ENCODE measurements at places on chromosomes 1 and 21.

DNA sequence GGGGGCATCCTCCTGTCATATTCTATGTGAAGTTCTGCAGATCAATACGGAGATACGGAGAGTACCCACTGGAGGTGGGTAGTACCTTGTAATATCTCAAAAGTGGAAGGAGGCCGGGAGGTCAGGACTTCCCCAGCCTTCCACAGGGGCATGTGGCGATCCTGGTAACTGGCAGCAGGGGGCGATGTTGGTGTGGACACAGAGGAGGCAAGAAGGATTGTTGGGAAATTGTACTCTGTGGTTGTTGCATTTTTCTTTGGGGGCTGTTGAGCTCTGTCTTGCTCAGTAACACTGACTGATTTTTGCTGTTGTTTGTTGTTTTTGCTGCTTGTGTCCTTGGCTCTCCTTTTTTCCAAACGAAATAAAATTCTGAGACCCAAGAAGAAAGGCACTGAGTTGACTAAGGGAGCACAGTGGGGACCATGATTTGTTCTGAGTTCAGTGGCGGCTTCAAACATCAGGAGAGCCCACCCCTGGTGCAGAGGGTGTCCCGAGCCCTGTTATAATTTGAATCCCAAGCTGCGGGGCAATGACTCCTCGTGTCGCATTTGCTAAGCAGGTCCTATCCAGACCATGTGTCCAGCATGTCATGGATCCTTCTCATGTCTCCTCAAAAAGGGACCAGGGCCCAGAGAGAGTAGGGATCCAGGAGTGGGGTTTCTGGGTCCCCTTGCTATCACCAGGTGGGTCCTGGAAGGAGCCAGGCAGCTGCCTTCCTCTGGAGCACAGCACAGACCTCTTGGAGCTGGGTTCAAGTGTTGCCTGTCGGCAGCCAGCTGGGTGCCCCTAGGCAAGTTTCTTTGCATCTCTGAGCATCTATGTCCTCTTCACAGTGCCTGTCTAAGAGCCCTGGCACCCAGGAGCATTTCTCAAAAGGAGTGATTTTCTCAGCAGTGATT is 22.8 kb downstream of the LHX4 start:
- peak; percentile 19 for DNase-seq

GRCh38 chr1:13965770-13966398 is 265.9 kb downstream of the PRDM2 start:
- DNase-seq: no peak

- DNase-seq: no peak
These were observed 10.1 kb downstream of the PTGFRN start for GRCh38 chr1:116919802-116920201.

DNA sequence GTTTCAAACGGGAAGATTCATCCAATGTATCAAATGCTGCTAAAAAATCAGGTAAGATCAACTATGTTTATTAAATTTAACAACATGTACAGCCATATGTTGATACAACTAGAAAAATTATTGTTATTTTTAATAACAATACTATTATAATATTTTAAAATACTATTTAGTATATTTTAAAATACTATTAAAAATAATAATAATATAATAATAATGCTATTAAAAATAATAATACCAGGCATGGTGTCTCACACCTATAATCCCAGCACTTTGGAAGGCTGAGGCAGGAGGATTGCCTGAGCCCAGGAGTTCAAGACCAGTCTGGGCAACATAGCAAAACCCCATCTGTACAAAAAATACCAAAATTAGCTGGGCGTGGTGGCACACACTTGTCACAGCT is 54.6 kb downstream of the CATSPERE start:
- no peak for DNase-seq

- DNase-seq: no peak
These were observed 48.7 kb upstream of the PCP4 start for GRCh38 chr21:39818557-39818956.

GRCh38 chr1:221462345-221462744 is 279.5 kb downstream of the DUSP10 start:
- no peak for DNase-seq

DNA sequence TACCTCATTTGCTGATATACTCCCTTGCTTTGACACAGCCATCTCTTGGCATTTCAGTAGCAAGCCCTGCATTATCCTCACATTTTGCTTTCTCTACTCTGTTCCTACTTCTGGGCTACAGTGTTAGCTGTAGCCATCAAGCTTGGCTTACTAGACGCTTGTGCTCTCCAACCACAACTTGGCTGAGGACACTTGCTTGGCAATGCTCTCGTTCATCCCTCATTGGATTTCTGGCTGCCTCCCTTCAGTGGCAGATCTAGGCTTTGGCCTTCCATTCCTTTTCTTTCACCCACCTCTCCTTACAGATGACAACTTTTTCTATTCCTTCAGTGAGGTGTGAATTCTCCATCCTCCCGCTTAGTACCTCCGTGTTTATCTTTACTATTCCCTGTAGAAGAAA is 428.7 kb upstream of the LRRC7 start:
- DNase-seq: no peak

DNA sequence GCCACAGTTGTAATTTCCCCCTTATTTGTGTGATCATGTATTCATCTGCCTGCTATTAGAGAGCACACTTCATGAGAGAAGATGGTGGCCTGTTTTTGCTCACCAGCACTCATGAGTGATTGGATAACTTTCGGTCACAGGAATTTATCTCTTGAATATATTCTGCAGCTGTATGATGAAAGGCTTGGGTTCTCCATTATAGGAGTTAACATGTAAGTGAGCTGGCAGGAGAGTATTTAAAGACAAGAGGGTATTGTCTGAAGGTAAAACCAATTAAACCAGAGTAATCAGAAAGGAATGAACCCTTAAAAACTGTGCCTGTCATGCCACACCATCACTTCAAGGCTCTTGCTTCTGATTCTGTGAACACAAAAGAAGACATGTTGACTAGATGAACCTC is 574.9 kb upstream of the CAMK1G start:
- DNase-seq: no peak

DNA sequence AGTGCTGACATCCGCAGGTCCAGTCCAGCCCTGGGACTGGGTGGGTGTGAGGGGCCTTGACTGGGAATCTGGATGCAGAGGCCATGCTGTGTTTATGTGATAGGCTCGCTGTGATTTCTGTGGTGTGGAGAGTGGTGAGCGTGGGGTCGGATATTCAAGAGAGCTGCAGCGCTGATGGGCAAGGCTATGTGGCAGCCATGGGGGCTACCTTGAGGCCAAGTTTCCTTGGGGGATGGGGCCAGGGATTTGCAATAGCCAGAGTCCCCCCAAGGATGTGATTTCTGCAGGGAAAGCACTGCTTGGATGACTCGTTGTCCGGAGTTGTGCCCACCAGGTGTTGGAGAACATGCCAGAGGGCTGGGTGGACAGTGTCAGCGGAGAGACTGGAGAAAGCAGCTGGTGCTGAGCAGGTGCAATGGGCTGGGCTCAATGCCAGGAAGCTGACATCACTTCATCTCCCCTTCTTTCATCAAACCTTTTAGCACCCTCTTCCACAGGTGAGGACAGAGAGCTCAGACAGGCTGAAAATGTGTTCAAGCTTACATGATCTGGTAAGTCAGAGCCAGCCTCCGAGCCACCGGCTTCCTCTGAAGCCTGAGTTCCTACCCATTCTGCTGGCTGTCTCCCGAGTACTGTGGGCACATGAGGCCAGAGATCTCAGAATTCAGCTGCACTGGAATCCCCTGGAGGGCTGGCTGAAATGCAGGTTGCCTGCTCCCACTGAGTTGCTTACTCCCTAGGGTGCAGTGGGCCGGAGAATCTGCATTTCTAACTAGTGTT is 132.9 kb downstream of the RHOU start:
- DNase-seq: no peak

GRCh38 chr1:51960262-51960661 is 30.2 kb downstream of the RAB3B start:
- DNase-seq: no peak

- no peak for DNase-seq
These were observed 391.7 kb downstream of the KCTD3 start for GRCh38 chr1:215958841-215959240.

GRCh38 chr1:233114860-233115259 is 164.4 kb downstream of the NTPCR start:
- peak; percentile 65 for DNase-seq

DNA sequence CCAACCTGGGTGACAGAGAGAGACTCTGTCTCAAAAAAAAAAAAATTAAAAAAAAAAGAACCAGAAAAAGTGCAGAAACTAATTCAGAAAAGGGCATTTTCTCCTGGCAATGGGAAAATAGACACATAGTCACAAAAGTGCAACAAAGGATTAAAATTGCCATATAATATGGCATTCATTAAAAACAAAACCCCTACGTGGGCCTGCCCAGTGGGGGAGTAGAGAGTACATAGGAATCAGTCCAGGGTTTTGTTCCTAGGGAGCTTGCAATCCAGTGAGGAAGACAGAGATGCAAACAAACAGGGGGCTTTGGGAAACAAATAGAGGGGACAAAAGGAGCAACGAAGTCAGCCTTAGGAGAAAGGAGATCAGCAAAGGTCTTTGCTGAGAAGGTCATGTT is 4.5 kb upstream of the TRABD2B start:
- DNase-seq: no peak

- no peak for DNase-seq
These were observed 14.6 kb downstream of the MED18 start for GRCh38 chr1:28343405-28343804.

GRCh38 chr1:153220606-153221303 is 3.4 kb downstream of the PRR9 start:
- DNase-seq: no peak

- DNase-seq: no peak
These were observed 213.2 kb upstream of the C8B start for GRCh38 chr1:57179001-57179400.

- DNase-seq: no peak
These were observed 15.2 kb downstream of the PIP5K1A start for GRCh38 chr1:151213560-151213959.

DNA sequence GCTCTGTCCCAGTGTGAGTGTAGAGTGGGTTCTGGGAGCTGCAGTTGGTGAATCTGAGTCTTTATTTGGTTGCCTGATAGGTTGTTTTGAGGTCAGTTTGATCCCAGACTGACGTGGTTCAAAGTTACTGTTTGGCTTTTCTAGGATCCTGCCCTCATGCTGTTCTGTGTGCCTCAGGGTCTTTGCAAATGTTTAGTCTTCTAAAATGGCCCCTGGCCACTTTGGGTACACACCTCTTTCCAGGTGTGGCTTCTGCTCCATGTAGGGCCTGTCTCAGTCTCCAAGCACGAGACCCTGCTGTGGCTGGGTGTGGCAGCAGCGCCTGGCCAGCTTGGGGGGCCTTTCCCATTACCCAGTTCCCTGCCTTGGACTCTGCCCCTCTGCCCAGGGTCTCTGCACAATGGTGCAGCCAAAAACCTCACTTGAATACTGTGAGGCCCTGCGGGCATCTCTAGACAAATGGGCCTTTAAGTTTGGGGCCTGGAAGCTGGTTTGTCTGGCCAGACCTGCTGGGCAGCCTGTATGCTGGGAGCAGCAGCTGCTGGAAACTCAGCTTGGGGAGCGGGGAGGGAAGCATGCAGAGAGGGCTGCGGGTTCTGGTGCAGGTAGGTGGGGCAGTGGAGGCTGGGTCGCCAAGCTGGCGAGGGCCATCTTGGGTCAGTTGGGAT is 5.6 kb downstream of the PTPRF start:
- no peak for DNase-seq

GRCh38 chr1:150271291-150271959 is 1.2 kb upstream of the C1orf54 start:
- DNase-seq: no peak

GRCh38 chr1:35932941-35933340 is 2.0 kb downstream of the AGO3 start:
- no peak for DNase-seq

GRCh38 chr1:214550013-214550856 is 1.2 kb downstream of the PTPN14 start:
- no peak for DNase-seq

DNA sequence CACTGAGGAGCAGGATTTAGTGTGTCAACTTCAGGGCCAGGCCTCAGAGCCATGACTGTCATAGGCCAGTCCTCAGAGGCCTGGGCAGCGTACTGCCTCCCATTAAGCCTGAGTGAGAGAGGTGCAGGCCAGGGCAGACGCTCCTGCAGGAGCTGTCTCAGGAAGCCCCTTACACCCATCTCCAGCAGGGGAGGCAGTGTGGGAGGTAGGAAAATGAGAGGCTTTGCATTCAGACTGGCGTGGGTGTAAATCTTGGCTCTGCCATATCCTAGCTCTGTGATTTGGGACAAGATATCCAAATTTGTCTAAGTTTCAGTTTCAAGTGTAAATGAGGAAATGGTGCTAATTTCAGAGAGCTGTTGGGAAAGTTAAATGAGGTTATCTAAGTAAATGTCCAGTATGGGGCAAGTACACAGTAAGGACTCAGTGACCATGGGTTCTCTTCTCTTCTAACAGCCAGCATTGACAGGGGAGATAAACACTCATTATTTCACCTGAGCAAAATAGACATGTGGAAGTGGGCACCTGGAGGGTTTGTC is 184.1 kb downstream of the ZSCAN20 start:
- no peak for DNase-seq

GRCh38 chr1:69172003-69173000 is 395.4 kb upstream of the LRRC7 start:
- no peak for DNase-seq

DNA sequence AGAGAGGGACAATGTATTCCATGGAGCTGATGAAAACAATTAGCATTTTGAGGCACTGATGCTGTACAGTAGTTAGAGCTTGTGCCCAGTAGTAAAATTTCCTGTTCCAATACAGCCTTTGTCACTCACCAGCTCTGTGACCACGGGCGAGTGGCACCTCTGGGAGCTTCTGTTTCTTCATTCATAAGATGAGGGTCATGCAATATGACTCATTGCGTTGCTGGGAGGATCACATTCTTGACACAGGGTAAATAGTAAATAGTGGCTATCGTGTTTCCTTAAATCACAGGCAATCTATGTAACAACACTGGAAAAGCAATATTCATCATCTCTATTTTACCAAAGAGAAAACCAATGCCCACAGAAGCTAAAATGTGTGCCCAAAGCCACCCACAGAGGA is 4.5 kb upstream of the LRRC52 start:
- no peak for DNase-seq

DNA sequence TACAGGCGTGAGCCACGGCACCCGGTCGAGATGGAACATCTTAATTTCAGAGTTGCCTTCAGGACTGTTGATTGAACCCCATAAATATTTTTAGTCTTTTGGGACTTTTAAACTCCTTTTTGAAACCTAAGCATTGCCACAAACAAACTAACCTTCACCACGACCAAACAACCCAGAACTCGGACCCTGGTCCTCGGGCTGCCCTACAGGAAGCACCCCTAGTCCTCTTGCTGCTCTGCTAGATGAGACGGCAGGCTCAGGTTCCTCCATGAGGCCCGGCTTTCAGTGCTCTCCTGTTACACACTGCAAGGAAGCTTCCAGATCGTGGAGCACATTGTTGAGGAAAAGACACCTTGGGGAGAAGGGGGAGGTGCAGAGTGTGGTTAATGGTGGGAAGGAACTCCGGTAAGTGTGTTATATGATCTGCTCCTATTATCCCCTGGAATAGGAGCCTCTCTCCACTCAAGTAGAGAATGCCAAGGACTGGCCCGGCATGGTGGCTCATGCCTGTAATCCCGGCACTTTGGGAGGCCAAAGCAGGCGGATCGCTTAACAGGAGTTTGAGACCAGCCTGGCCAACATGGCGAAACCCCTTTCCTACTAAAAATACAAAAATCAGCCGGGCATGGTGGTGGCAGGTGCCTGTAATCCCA is 5.7 kb downstream of the EPHX1 start:
- no peak for DNase-seq

- no peak for DNase-seq
These were observed 133.0 kb downstream of the GPR52 start for GRCh38 chr1:174580801-174581200.

- no peak for DNase-seq
These were observed 87.9 kb upstream of the HMCN1 start for GRCh38 chr1:185646202-185646683.
